ENCODE measurements at places on chromosomes 3 and 15. TPM values are rescaled to one million over a fixed set of nuclear protein-coding genes. Genes with fewer than 3 reads are reported as not detected.

The PPP1R14D gene
- total RNA-seq = not detected

The UNC45A gene
- 124 TPM for total RNA-seq

The RPL22L1 gene
- total RNA-seq = 82.6 TPM

The CD96 gene
- under 0.01 TPM for total RNA-seq

The SCAMP5 gene
- 0.79 TPM for total RNA-seq

The IGSF10 gene
- total RNA-seq = 0.94 TPM

The RPSA gene
- 1,881 TPM for total RNA-seq

The CD86 gene
- total RNA-seq = not detected

The CYP1A2 gene
- not detected for total RNA-seq
